ENCODE measurements at places on chromosomes 16 and 17.

GRCh38 chr16:66946541-66946940, 11.2 kb downstream of the CES2 start:
- DNase-seq = no peak

DNA sequence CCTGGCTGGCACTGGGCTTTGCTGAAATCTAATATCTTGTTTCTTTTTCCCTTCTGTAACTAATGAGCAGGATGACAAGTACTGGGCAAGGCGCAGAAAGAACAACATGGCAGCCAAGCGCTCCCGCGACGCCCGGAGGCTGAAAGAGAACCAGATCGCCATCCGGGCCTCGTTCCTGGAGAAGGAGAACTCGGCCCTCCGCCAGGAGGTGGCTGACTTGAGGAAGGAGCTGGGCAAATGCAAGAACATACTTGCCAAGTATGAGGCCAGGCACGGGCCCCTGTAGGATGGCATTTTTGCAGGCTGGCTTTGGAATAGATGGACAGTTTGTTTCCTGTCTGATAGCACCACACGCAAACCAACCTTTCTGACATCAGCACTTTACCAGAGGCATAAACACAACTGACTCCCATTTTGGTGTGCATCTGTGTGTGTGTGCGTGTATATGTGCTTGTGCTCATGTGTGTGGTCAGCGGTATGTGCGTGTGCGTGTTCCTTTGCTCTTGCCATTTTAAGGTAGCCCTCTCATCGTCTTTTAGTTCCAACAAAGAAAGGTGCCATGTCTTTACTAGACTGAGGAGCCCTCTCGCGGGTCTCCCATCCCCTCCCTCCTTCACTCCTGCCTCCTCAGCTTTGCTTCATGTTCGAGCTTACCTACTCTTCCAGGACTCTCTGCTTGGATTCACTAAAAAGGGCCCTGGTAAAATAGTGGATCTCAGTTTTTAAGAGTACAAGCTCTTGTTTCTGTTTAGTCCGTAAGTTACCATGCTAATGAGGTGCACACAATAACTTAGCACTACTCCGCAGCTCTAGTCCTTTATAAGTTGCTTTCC, 56.0 kb downstream of the HLF start:
- no peak for DNase-seq

- DNase-seq = no peak
Measured at GRCh38 chr17:58541249-58541648, 26.8 kb upstream of the MTMR4 start.

GRCh38 chr17:65297916-65298315, 160.7 kb downstream of the RGS9 start:
- no peak for DNase-seq

GRCh38 chr16:21953541-21953902, 361 bp downstream of the UQCRC2 start:
- DNase-seq = no peak

GRCh38 chr17:63395075-63395805, 50.9 kb downstream of the CYB561 start:
- no peak for DNase-seq

- no peak for DNase-seq
Measured at GRCh38 chr17:50186661-50187393, 14.6 kb downstream of the COL1A1 start.

- no peak for DNase-seq
Measured at GRCh38 chr16:86291491-86291890, 218.8 kb upstream of the FOXF1 start.

- no peak for DNase-seq
Measured at GRCh38 chr17:83178533-83179304, 99.3 kb downstream of the METRNL start.

DNA sequence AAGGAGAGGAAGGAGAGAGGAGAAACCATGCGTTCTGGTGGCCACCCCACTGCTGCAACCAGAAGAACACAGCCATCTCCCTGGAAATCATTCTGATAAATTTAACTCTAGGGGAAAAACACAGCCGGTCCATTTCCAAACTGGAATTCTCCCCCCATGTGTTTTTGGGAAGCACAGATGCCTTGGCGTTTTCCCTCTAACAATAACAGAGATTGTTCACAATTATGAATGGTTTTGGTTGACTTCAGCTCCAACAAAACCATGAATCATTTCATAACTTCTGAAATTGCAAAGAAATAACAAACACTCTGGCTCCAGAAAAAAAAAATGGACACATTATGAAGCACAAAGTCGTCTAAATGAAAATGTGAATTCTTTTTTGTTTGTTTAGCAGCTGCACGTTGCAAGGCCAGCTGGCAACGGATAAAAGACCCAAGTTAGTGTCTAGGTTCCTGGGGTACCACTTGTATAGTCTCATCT, 46.2 kb downstream of the GNAO1 start:
- DNase-seq = no peak

- no peak for DNase-seq
Measured at GRCh38 chr16:84884596-84885341, 65.0 kb downstream of the CRISPLD2 start.

GRCh38 chr17:78875363-78876093, 27.5 kb downstream of the CEP295NL start:
- DNase-seq = no peak

GRCh38 chr16:55042556-55043432, 112.1 kb downstream of the IRX5 start:
- DNase-seq = no peak

GRCh38 chr16:29198231-29198630, 208.3 kb downstream of the NPIPB11 start:
- no peak for DNase-seq

- no peak for DNase-seq
Measured at GRCh38 chr17:7774055-7774521, 56.5 kb downstream of the DNAH2 start.

- no peak for DNase-seq
Measured at GRCh38 chr16:30395992-30396585, 869 bp downstream of the ZNF48 start.

DNA sequence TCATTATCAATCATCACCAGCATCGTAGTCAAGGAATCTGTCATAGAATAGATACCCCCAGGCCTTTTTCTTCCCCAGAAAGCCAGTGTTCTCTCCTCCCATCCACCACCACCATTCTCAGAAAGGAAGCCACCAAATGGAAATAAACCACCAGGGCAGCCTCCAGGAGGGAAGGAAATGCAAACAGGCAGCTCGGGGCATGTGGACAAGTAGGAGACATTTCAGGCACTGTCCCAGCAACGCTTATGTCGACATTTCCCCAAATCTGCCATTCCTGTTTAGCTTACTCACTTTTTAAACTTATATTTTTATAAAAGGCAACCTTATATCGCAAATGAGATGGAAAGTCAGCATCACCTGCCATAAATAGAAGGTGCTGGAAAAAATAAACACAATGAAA, 15.8 kb downstream of the EMP2 start:
- no peak for DNase-seq

- no peak for DNase-seq
Measured at GRCh38 chr16:88951989-88952388, 25.0 kb downstream of the CBFA2T3 start.

- DNase-seq = no peak
Measured at GRCh38 chr17:8212312-8213180, 2.2 kb upstream of the AURKB start.

GRCh38 chr17:51746421-51746820, 412.1 kb downstream of the CA10 start:
- DNase-seq = no peak

GRCh38 chr17:82978765-82979349, 100.6 kb upstream of the METRNL start:
- no peak for DNase-seq

- no peak for DNase-seq
Measured at GRCh38 chr17:76659928-76660655, 16.5 kb upstream of the ST6GALNAC1 start.

GRCh38 chr16:72430121-72430520, 258.2 kb upstream of the PMFBP1 start:
- no peak for DNase-seq

GRCh38 chr16:87747626-87748414, 18.0 kb downstream of the KLHDC4 start:
- no peak for DNase-seq

- DNase-seq = peak; percentile 79
Measured at GRCh38 chr16:21084631-21085225, 65.9 kb downstream of the DNAH3 start.

GRCh38 chr17:75542229-75542628, 16.7 kb downstream of the LLGL2 start:
- no peak for DNase-seq

DNA sequence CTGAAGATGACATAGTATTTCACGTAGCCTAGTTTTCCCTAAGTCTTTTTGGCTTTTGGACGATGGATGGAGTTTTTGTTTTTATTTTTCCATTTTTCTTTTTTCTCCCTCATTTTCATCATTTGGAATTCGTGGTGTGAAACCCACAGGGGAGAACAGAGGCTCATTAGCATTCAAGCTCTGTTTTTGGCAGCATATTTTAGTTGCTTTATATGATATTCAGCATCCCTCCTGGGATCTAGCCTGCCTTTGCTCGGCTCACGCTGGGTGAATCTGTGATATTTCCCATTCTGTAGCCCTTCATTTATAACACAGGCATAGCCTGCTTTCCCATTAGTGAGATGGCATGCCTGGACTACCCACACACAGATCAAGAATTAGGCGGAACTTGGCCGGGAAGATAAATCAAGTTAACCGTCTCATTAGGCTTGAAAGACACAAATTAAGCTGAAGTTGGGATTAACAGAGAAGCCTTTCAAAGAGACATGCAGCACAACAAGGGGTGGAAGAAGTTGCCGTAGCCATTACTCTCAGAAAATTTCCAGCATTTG, 20.1 kb upstream of the CLEC19A start:
- peak; percentile 1 for DNase-seq

DNA sequence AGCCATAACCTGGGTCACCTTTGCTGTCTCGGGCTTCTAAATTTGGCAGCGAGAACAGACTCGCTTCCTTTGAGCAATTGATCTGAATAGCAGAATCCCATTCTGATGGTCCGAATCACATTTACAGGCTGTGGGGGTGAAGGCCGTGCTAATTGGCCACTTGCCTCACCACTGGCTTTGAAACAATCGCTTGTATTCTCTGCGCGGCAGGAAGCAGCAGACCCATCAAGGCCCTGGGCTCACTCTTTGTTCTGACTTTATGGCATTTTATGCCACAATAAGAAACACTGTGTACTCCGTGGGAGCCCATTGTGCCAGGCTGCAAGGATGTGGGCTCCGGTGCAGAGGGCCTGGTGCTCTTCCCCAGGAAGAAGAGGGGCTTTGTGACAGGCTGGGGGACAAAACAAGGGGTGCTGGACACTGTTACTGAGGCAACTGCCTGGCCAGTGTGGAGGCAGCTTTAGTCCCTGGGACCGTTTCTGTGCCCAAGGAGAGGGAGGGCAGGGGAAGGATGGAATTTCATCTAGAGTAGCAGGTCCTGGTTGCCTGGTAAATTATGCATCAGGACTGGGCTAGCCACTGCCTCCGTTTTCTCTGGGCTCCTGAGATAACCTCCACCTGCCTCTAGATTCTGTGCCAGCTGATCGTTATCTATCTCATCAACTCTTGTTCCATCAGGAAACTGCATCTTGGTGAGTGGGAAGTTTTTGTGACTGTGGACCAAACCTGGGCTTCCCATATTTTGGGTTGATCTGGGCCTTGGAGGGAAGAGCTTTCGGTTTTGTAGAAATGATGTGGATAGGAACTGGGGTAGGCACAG, 78.5 kb downstream of the MRC2 start:
- no peak for DNase-seq
